ENCODE measurements at places on chromosomes 6 and 20. TPM values are rescaled to one million over a fixed set of nuclear protein-coding genes. Genes with fewer than 3 reads are reported as not detected.

The GSTA2 gene
- not detected for total RNA-seq

The ATP6V1G2 gene
- 3.3 TPM for total RNA-seq

The RSPO3 gene
- total RNA-seq: 0.13 TPM

The MUCL3 gene
- total RNA-seq: not detected

The PLAGL1 gene
- total RNA-seq: 10.6 TPM

The NINL gene
- total RNA-seq: 7.0 TPM

The TSBP1 gene
- total RNA-seq: not detected

The APCDD1L gene
- total RNA-seq: 2.4 TPM

The VIP gene
- total RNA-seq: not detected

The STMND1 gene
- not detected for total RNA-seq

The RIPK1 gene
- total RNA-seq: 21.7 TPM

Measured in aortic smooth muscle cell (primary cell).